ENCODE measurements at places on chromosomes 4 and X.

- no peak for DNase-seq
Observed at GRCh38 chrX:5145957-5146356, 1082.7 kb downstream of the NLGN4X start.

DNA sequence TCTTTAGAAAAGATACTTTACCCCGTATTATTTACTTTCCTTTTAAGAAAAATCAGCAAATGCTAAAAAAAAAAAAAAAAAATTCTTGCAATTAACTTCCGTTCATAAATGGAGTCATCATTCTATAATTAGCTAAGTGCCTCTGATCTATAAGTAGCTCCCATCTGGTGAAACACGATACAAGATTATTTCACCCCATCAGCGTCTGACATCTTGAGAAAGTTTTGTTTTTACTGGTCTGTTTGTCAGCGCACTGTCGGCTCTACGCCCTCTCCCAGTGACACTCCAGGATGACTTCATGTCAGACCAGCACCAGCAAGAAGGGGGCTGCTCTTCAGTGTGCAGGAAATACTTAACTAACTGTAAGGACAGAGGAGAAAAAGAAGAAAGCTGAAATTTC lies 108.3 kb downstream of the AFAP1 start:
- no peak for DNase-seq

DNA sequence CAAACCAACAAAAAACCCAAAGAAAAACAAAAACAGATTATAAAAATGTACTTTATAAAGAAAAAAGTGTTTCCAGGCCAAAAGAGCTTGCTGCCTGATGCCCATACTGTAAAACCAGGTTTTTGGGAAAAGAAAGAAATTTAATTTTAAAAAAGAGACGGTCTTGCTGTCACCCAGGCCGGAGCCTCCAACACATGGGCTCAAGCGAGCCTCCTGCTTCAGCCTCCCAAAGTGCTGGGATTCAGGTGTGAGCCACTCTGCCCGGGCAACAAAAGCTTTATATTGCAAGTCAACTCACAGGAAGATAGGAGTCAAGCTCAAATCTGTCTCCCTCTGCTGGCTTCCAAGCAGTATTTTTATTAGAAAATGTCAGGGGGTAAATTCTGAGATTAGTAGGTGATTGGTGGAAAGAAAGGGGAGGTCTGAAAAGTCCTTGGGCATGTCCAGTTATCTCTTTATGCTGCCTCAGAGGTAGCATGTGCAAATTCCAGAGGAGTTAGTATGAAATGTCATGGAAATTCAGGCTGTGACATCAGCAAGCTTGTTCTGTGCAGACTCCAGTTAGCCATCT lies 39.4 kb downstream of the MGST2 start:
- no peak for DNase-seq

DNA sequence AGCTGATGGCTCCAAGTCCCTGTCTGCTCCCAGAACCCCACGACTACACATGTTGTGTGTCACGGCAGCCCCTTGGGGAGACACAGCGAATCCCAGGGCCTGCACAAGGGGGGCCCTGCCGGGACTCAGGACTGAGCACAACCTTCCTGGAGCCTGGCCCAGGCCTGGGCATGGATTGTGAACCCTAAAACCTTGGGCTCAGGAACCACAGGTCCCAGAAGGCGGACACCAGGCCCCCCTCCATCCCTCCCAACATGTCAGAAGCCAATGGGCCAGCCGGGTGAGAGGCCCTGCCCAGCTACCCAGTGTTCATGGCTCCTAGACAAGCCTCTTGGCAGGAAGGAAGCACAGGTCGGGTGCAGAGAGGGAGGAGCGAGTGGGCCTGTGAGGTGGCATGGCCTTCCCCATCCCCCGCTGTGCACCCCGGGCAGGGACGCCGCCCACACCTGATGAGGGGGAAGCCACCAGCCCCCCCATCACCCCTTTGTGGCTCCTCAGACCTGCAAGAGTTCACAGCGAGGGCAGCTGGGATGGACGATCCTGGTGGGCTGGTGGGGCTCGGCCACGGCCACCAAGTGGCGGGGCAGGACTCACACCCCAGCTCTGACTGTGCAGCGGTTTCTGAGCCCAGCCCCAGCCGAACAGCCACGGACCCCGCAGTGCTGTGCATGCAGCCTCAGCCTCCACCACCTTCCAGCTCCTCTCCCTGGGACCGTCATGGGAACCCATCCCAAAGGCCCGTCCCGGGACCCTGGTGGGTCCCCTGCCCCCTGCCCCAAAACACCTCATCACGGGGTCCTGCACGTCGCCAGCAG lies 3.7 kb downstream of the PDE6B start:
- DNase-seq = no peak

GRCh38 chr4:67152976-67153375 lies 392.3 kb downstream of the CENPC start:
- DNase-seq = no peak
